ENCODE measurements at places on chromosomes 11 and 22.

- DNase-seq, result no peak
These were observed 20.1 kb downstream of the PTPN5 start for GRCh38 chr11:18771266-18772035.

GRCh38 chr11:11491589-11491988, 130.2 kb downstream of the GALNT18 start:
- no peak for DNase-seq

DNA sequence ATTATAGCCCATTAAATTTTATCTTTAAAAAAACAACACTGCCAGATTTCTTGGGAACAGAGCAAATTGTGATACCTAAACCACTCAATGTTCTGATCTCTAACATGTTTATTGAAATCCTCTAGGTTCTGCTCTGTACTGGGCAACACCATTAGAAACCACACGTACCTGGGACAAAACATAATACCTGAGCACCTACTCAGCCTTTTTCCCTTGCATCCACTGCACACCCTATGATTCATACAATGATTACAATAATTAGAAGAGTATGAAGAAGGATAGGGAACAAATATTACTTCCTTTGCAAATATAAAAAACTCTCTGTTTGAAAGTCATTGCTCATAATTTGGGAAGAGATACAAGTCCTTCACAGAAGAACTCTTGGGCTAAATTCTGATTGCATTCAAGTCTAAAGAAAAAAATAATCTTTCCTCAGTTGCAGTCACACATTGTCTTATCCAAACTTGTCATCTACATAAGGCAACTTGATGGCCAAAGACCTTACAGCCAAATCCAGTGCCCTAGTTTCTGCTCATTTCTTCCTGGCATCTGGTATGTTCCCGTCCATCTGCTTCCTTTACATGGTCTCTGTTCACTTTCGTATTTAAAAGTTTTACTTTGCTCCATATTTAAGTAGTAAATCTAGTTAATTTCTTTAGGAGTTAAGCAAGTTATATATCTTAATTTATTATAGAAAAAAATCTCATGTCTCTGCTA, 407.4 kb downstream of the LRRC4C start:
- no peak for DNase-seq

DNA sequence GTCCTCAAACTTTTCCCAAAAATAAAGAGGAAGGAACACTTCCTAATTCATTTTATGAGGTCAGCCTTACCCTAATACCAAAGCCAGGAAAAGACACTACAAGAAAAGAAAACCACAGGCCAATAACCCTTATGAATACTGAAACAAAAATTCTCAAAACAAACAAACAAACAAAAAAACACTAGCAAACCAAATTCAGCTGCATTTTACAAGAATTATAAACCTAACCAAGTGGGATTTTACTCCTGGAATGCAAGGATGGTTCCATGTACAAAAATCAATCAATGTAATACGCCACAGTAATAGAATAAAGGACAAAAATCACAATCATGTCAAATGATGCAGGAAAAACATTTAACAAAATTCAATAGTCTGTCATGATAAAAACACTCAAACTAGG, 13.3 kb downstream of the ARVCF start:
- DNase-seq, result no peak

GRCh38 chr11:15212876-15213275, 98.2 kb downstream of the INSC start:
- DNase-seq, result no peak

DNA sequence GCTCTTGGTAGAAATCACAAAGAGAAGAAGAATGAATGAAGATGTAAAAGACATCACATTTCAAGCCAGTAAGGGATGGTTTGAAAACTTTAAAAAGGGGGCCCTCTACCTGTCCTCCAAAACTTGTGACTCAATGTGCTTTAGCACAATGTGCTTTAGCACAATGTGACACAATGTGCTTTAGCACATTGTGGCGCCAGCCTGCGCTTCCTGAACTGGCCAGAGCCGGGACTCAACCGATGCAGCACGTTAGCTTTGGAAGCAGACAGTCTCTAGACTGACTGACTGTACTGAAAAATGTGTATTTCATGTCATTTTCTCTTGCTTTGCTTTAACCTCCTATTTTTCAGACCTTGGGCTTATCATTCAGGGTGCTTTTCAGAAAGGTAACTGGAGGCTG, 63.5 kb downstream of the FAM83F start:
- peak; percentile 58 for DNase-seq

DNA sequence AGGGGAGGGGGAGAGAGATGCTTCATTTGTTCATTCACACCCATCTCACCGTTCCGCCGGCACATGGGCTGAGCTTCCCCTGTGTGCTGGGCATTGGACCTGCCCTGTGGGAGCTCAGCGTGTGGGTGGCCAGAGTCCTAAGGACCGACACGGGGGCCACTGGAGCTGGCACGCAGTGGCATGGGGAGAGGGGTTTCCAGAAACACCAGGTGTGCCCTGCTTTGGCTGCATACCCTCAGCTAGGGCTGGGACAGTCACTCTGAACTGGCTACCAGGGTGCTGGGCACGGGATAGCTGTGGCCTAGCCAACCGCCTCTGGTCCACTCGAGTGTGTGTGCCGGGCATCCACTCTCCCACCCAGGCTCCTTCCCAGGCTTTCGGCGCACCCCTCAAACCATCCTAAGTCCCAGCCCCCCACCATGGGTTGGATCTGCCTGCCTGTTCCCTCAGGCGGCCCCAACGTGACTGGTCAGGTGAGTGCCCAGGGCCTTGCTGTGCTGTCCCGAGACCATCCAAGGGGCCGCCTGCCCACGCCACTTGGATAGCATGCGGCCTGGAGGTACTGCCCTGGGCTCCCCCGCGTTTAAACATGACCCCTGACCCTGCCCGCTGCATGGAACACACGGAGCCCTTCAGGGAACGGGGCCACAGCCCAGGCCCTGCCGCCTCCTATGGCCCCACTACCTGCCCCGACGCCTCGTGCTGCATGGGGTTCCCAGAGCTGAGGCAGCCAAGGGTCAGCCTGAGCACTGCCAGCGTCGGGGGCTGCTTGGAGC, 51.6 kb upstream of the LINC01488 start:
- no peak for DNase-seq

DNA sequence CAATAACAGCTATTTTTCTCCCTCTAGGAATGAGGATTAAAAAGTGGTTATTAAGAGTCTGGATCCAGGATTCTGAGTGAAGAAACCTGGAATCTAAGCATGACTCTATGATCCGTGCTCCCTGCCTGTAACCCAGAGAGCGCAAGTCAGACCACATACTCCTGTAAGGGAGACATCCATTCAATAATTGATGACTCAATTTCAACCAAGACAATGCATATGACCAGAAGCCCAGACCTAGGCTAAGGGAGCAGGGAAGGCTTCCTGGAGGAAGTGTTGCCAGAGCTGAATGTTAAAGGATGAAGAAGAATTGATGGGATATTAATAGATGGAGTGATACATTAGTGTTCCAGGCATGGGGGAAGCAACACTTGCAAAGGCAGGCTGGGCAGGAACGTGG, 13.8 kb upstream of the PAMR1 start:
- no peak for DNase-seq

DNA sequence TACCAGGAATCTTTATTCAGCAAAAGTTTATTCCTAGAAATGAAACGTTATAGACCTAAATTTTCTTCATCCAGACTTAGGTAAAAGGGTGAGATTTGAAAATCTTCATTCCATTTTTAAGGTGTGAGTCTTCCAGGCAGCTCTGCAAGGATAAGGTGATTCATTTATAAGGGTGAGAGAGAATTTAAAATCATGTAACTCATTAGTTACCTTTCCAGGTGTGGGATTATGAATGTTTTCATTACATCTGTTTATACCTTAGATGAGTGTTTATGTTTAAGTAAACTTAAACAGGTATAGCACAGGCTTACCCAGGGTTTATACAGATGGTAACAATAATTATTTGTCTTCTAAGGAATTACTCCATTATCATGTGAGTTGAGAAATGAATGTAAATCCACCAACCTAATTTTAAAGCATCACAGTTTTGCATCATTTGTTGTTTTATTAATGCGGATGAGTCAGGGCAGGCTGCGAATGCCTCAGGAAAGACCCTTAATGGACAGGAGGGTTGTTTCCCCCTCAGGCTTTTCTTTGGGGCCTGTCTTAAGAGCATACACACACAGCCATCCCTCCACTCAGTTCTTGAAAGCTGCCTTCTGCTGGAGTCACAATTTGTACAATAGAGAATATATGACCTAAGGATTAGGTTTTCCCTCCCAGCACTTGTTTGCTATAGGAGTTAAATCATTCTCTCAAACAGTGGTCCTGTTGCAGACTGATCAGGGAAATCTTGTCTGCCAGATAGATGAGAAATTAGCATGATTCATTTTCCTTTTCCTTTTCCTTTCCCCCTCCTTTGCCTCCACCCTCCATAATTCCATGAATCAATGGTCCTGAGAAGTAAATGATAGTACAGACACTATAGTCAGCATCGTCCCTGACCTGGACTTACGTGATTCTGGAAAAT, 3.0 kb downstream of the PRSS23 start:
- DNase-seq, result no peak

GRCh38 chr11:15747671-15748070, 608.7 kb downstream of the SOX6 start:
- no peak for DNase-seq

DNA sequence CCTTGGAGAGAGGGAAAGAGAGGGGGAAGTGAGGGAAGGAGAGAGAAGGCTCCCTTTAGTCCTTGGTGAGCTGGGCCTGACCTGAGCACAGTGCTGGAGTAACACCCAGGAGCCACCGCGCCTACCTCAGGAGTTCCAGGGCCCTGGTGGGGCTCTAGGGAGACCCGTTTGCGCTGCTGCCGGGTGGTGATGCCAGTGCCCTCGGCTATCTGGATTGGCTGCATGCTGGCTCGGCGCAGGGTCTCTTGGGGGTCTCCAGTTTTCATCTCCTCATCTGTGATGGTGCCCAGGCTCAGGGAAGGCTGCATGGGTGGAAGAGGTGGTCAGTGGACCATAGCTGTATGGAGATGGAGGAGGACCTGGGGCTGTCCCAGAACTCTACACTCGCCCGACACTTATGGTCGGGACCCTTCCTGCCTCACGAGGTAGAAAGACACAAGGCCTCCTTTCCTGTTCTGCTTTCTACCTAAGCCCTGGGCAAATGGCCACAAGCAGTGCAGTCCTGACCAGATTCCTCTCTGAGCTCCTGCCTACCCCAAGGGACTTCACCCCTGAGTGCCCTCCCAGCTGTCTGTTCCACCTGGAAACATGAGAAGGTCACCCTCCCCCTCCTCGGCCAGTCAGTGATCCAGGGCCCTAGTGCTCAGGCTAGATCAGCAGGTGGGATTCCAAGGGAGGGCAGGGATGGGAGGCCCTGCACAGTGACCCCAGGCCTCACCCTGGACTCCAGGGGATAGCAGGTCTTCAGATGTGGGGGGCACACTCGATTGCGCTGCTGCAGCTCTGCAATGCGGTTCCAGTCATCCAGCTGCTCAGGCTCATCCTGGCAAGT, 6.0 kb downstream of the IL18BP start:
- DNase-seq, result no peak

- no peak for DNase-seq
These were observed 2.9 kb downstream of the PATE3 start for GRCh38 chr11:125790825-125791224.

- DNase-seq, result no peak
These were observed 76.3 kb upstream of the SUSD2 start for GRCh38 chr22:24105013-24105360.
